ENCODE measurements at places on chromosomes 5 and 9.

- DNase-seq: no peak
Observed at GRCh38 chr9:629146-629545, 212.4 kb upstream of the DMRT1 start.

DNA sequence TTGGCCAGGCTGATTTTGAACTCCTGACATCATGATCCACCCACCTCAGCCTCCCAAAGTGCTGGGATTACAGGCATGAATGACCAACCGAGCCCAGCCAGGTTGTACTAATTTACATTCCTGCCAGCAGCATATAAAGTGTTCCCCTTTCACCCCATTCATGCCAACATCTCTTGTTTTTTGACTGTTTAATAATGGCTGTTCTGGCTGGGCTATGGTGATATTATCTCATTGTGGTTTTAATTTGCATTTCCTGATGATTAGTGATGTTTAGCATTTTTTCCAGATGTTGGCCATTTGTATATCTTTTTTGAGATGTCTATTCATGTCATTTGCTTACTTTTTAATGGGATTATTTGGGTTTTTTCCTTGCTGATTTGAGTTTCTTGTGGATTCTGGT is 87.3 kb downstream of the INVS start:
- no peak for DNase-seq

DNA sequence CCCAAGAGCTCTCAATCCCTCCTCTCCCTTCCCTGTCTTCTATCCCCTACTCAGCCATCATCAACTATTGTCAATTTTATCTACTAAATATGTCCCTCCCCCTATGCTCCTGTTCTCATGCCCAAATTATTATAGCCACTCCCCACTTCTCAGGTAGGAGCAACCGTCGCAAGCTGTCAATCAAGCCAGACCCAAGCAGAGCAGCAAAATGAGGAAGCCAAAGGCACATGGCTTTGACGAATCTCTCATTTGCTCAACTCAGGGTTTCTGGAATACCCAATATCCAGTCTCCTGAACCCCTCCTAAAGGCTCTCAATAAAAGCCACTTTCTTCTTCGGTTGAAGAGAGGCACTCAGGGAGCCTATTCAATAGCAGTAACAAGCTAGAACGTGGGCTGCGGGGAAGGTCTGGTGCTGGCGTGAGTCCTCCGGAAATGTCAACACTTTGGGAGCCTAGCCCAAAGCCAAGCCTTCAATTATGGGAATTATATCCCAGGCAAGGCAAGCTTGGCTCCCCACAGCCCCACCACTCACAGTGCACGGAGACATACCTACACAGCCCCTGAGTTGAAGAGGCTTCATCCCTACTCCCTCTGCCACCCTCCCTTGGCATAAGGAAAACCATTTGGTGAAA is 47.7 kb downstream of the SIL1 start:
- no peak for DNase-seq

GRCh38 chr5:61435368-61435767 is 103.3 kb downstream of the ZSWIM6 start:
- no peak for DNase-seq

DNA sequence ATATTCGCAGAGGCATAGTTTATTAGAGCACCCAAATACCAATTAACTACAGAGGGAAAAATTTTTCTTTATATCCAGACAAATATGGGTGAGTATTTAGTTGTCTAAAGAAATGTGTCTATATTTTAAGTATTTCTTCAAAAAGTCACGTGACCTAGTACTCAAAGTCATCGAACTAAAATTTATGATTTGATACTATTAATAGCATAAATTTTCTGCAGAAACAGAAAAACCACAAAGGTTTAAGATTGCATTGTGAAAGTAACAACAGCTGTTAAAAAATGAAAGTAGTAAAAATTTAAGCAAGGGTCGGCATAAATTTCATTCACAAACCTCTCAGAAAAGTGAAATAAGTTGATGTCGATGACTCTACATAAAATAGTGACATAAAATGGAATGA is 323.9 kb upstream of the RORB start:
- no peak for DNase-seq

DNA sequence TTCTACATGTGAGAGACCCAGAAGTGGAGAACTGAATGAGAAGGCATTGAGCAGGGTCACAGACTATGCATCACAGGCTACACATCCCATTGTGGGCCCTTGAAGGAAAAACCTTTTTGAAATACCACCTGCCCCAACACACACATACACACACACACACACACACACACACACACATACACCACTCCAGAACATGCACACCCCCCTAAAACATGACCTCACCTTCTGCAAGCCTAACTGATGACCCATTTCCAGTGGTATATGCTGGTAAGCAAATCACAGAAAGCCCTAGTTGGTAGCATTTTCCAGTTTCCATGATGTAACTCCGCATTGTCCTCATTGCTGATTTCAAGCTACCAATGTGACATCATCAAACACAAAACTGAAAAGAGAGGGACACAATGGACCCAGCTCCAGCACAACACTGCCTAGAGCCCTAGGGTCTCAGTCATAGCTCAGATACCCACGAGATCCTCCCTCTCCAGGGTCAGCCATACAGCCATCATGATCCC is 36.4 kb downstream of the THBS4 start:
- no peak for DNase-seq

DNA sequence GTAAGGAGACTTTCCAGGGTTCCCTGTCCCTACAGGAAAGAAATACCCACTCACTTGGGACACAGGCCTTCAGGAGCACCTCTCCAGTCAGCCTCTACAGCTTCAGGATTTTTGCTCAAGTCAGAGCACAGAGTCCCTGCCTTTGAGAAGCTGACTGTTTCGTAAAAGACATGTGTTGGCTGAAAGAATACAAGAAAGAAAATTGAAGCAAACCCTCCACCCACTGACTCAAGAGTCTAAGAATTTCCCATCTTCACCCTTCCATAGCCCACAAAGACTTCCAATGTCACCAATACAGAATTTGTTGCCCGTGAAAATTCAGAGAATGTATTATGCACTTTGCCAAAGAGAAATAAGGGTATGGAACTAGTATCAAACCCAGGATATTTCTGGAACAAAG is 53.0 kb upstream of the ZNF622 start:
- no peak for DNase-seq

GRCh38 chr5:178602752-178603151 is 12.6 kb upstream of the COL23A1 start:
- DNase-seq: no peak

- DNase-seq: no peak
Observed at GRCh38 chr9:87517732-87518131, 20.1 kb downstream of the DAPK1 start.

- no peak for DNase-seq
Observed at GRCh38 chr5:148939676-148940075, 113.3 kb downstream of the ADRB2 start.

DNA sequence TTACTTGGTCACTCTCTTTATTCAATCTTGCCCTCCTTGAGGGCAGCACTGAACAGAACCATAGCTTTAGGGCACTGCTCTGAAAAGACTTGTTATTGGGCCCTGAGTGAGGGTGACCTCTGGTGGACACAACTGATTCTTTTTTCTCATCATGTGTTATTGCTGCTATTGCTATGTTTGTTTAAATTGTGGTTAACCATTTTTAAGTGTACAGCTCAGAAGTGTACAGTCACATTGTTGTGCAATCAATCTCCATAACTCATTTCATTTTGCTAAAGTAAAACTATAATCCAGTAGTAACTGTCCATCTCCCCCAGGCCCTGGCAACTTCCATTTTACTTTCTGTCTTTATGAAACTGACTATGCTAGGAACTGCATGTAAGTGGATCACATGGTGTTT is 351.1 kb upstream of the RIOK2 start:
- DNase-seq: peak; percentile 53

DNA sequence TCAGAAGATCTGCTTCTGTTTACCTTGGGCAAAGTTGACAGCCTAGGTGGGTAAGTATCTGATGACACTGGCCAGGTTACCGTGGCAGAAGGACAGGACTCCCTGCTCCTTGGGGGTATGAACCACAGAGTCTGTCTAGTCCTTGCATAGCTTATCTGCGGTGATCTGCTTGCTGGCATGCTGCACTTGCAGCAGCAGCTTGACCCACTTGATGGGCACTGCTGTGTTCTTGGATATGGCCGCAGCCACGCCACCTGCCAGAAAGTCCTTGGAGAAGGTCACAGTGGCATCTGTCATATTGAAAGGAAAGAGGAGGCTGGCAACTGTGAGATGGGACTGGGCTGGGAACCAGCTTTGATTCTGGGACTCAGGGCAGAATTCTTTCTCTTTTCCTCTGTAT is 35.9 kb upstream of the POC5 start:
- no peak for DNase-seq

GRCh38 chr9:137534256-137535119 is 15.7 kb downstream of the PNPLA7 start:
- peak; percentile 80 for DNase-seq

DNA sequence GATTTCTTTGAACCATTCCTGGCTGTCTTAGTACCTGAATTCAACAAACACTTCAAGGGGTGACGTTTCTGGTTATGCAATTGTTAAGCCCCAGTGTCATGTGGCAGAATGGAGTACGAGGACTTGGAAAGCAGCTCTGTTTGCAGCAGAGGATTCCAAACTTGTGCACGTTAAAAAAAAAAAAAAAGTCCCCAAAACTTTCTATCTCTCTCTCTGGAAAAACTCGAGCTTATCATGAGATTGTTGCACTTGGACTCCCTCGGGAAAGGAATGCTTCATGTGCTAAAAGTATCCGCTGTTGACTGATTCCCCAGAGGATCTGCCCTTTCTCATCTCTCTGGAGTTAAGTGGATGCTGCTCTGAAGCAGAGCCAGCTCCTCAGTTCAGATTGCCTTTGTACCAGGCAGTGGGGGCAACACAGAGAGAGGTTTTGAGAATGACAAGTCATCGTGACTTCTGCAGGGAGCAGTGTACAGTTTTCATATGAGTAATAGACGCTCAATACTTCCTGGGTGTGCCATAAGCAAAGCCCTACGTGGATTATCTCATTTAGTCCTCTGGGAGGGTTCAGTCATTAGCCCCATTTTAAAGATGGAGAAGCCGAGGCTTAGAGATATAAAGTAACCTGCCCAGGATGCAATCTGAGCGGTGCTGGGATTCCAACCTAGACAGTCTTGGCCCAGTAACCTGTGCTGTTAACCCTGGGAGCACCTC is 28.1 kb downstream of the TMOD1 start:
- DNase-seq: no peak

DNA sequence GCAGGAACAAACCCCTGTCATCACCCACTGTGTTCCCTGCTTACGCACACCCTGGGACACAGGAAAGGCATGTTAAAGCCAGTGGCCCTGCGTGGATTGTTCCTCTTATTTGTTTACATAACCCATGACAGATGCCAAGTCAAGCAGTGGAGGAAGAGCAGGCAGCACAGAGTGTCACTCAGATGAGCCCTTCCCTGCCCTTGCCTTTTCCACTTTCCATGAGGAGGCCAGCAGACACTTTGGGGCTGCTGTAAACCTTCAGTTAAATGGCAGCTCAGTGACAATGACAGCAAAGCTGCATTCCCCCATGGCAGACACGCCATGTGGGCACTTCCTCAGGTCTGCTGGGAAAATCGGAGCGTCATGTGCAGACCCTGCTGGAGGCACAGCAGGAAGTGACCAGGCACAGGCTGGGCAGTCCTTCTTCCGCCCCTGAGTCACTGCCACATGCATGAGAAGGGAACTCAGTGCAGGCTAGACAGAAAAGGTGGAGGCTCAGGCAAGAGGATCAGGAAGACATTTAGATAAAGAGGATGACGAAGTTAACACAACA is 216.8 kb upstream of the PIK3R1 start:
- DNase-seq: no peak

DNA sequence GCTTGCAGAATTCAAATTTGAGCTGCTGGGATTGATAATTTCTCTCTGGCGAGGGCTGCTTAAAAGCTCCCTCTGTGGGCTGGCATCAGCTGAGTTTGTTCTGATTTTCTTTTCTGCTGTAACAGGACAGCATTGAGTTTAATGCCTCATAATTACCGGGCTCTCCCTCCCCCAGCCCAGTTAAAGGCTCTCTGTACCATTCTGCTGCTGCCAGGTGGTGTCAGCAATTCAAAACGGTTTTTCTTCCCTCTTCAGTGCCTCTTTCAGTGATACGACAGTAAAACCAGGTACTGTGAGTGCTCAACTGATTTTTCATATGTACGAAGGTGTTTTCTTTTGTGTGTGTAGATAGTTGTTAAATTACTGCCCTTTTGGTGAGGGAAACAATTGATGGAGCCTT is 509.3 kb upstream of the CTNND2 start:
- DNase-seq: peak; percentile 2

GRCh38 chr5:159657771-159658170 is 258.5 kb upstream of the ADRA1B start:
- DNase-seq: no peak

GRCh38 chr5:64693636-64694035 is 3.3 kb downstream of the SHISAL2B start:
- DNase-seq: no peak

GRCh38 chr9:13900449-13900848 is 413.5 kb downstream of the NFIB start:
- DNase-seq: no peak

- DNase-seq: no peak
Observed at GRCh38 chr9:22211588-22212360, 202.7 kb upstream of the CDKN2B start.

GRCh38 chr9:93488244-93488643 is 34.9 kb upstream of the FAM120AOS start:
- DNase-seq: no peak

- no peak for DNase-seq
Observed at GRCh38 chr9:76370396-76371023, 23.7 kb downstream of the RFK start.

DNA sequence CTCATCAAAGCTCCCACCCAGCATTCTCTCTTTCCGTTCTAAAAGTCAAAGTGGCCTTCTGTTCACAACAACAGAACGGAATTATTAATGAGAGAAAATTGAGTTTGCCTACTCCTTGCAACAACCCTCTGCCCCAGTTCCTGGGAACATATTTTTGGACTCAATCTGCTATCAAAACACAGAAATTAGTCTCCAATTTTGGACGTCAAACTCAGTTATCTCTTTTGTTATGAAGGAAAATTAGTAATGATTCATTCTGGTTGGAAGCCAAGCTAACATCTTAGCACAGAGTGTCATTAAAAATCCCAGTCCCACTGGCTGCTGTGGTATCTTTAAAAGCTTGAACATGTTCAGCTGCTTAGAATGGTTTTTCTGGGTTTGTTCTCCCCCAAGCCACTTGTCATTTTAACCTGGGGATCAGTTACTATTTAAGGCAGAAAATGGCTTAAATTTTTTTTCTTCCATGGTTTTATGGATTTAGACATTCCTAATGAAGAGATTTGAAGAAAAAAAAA is 343.2 kb downstream of the TRIM32 start:
- DNase-seq: no peak
